T-cell (primary cell): ENCODE measurements at places on chromosomes 16 and 17.

DNA sequence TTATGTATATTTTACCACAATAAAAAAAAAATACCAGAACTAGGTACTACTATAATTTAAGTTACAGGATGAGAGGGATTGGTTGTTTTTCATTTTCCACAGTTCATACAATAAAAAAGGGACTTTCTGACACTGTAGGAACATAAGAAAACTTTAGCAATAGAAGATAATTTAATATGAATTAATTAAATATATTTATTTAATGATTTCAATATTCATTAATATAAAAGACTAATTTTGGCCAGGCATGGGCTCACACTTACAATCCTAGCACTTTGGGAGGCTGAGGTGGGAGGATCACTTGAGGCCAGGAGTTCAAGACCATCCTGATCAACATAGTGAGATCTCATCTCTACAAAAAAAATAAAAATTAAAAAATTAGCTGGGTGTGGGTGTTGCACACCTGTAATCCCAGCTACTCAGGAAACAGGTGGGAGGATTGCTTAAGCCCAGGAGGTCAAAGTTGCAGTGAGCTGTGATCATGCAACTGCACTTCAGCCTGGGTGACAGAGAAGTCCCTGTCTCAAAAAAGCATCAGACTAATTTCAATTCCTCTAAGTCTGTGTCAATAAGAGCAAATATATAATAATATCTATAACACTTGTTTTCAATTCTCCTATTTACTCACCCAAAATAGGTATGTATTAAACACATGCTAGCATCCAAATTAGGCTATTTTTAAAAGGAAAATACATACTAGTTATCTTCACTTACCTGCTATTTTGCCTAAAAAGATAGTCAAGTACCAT, 79.6 kb downstream of the BRIP1 start:
- no peaks in the 10 kb centered on the region for H3K36me3 ChIP-seq
- no peak overlapping the region for H3K27ac ChIP-seq
- no peaks in the 10 kb centered on the region for H3K4me1 ChIP-seq
- no peak for DNase-seq
- no peaks in the 10 kb centered on the region for H3K27me3 ChIP-seq

DNA sequence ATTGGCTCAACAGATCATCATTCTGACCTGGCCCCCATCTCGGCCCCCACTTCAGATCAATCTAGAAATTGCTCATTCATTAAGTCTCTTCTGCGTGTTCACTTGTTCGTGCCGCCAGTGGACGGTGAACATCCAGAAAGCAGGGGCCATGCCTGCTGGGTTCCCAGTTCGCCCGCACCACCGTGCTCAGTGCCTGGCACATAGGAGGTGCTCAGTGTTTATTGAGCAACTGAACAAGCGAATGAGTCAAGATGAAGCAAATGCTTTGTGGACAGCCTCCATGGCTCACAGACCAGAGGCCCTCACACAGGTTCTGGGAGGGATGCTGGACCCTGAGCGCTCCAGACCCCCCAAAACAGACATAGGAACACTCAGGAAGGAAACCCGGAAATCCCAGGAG, 13.9 kb downstream of the BEAN1 start:
- peaks cover 52% of the 10 kb centered on the region for H3K27me3 ChIP-seq
- no peaks in the 10 kb centered on the region for H3K36me3 ChIP-seq
- H3K4me1 ChIP-seq, result no peaks in the 10 kb centered on the region
- DNase-seq, result no peak
- no peak overlapping the region for H3K27ac ChIP-seq
- H3K4me3 ChIP-seq, result no peak overlapping the region

GRCh38 chr16:5328546-5328945, 231.0 kb upstream of the EEF2KMT start:
- no peak for DNase-seq
- no peak overlapping the region for H3K4me3 ChIP-seq
- no peaks in the 10 kb centered on the region for H3K36me3 ChIP-seq
- H3K4me1 ChIP-seq, result no peaks in the 10 kb centered on the region
- H3K27me3 ChIP-seq, result no peaks in the 10 kb centered on the region

DNA sequence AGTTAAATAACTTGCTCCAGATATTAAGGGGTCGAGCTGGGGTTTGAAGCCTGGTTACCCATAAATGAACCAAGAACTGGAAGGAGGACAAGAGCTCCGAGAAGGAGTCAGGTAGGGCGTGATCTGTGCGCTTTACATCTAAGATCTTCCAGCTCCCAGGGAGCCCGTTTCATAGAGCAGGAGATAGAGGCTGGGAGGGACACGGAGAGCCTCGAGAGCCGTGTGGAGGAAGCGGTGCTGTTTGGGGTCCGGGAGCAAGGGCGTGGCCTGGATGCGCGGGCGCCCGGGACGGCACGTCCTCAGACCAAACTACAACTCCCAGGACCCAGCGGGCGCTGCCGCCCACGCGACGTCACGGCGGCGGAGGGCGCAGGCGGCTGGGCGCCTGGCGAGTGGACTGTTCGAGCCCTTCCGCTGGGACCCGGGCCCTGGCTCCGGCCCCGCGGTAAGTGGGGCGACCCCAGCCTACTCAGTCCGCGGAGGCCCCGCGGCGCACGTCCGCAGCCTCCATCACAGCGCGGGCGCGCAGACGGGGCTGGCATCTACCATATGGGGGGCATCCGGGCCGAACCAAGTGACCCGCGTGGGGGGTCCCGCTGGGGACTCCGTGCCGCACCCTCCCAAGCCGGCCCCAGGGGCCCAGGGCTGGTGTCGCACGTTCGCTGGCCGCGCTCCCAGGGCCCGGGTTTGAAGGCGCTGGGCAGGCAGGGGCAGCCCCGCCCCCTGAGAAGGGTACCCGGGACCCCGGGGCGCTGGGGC, at the start of gene BCKDK:
BCKDK (plus strand) TSS at position 352 of the 759 bp plus-strand sequence. CDS start 838 bp downstream, outside the sequence.
- no peaks in the 10 kb centered on the region for H3K27me3 ChIP-seq
- H3K36me3 ChIP-seq, result peaks cover 31% of the 10 kb centered on the region
- DNase-seq, result no peak
- peaks cover 4% of the 10 kb centered on the region for H3K4me1 ChIP-seq
